ENCODE measurements at places on chromosomes 16 and 17. TPM values are rescaled to one million over a fixed set of nuclear protein-coding genes. Genes with fewer than 3 reads are reported as not detected.

NPIPB2 gene
- 4.1 TPM for total RNA-seq

TRIM65 gene
- total RNA-seq, result 29.0 TPM

UMOD gene
- total RNA-seq, result not detected

PROCA1 gene
- 1.0 TPM for total RNA-seq

DPEP3 gene
- 0.26 TPM for total RNA-seq

PKMYT1 gene
- 3.0 TPM for total RNA-seq

ENGASE gene
- total RNA-seq, result 16.6 TPM

PRR35 gene
- not detected for total RNA-seq

KLHL10 gene
- total RNA-seq, result not detected

LGALS3BP gene
- total RNA-seq, result 38.5 TPM

C1QL1 gene
- 0.21 TPM for total RNA-seq

BAIAP3 gene
- total RNA-seq, result 3.1 TPM

NACA2 gene
- total RNA-seq, result not detected

TBX2 gene
- total RNA-seq, result 9.1 TPM

ATMIN gene
- total RNA-seq, result 51.7 TPM

GRCh38 chr17:74749279-74750038 is 1.0 kb downstream of the NHERF1 start:
- DNase-seq, result no peak

- no peak for DNase-seq
These were observed 235.1 kb downstream of the ZNF423 start for GRCh38 chr16:49620869-49621240.

DNA sequence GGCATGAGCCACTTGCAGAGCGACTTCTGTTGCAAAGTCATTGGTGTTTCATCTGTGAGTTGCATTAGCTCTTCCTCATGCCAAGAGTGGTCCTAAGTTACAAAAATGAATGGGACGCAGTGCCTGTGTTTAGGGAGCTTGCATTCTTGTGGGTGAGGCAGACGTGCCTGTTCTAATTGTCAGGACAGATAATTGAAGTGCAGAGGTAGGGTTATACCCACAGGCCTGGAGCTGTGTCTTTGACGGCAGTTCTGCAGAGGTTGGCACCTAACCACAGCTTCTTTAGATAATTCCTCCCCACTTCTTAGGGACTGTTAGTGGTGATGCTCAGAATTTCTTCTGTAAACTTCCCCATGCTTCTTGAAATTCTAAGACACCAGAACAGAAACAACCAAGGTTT is 307.1 kb downstream of the SNX29 start:
- DNase-seq, result no peak

DNA sequence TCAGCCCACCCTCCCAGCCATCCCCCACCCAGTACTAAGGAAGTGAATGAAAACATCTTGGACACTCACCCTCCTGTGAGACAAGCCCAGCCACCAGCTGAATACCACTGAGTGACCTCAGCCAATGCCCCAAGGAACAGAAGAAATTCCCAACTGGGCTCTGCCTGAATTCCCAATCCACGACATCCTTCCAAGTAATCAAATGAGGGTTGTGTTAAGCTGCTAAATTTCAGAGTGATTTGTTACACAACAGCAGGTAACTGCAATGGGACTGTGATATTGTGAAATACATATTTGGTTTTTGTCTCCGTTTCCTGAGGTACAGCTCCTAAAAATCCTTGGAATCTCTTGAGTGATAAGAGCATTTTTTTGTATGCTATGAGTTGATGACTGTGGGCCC is 578.7 kb upstream of the CDH11 start:
- no peak for DNase-seq

GRCh38 chr16:57906382-57907316 is 64.3 kb downstream of the CNGB1 start:
- DNase-seq, result no peak

DNA sequence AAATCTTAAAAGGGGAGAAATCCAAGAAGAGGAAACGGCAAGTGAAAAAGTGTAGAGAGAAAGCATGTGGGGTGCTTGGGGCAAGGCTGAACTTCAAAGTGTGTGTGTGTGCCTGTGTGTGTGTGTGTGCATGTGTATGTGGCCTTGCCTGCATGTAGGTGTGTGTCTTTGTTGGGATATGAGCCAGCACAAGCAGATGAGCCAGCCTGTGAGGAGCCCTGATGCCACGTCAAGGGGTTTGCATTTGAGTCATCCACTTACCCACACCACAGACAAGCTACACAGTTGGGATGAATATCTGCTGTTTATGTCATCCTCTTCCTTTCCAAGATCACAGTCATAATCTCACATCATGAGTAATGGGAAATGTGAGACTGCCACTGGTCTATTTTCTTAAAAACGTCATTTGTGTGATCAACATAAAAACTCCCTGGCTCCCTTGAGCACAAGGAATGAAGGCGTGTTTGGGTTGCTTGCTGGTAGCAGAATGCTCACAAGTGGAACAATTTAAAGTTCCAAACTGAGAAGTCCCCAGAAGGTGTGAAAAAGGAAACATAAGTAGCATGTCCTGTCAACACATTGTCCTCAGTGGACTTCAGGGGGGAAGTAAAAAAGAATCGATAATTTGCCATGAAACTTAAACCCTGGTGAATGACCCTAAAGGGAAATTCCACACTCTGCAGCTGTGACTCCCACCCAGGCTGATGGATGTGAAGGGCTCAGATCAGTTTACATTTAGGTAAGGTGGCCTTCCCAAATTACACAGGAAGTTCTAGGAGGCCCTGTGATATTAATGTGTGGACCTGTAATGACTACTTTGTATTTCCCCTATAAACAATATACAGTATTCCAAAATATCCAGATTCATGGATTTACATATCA is 14.7 kb downstream of the KCTD19 start:
- DNase-seq, result no peak

GRCh38 chr16:57538235-57538721 is 1.9 kb upstream of the CCDC102A start:
- no peak for DNase-seq

GRCh38 chr17:17445925-17446665 is 30.7 kb upstream of the MED9 start:
- DNase-seq, result no peak

GRCh38 chr16:62738666-62739460 is 702.6 kb upstream of the CDH8 start:
- DNase-seq, result no peak

DNA sequence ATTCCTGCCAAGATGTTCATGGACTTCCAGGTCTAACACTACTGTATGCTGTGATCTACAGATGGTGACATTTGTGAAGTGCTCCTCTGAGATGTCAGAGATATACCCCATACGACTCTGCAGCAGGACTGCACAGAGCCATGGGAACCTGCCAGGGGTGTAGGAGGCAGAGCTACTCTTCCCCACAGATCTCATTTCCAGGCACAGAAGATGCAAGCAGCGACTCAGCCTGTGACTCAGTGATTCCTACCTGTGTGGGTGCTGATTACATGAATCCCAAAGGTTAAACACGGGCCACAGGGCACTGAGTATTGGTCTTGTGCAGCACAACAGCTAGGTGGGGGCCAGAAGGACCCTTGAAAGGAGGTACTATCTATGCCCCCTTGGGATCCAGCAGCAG is 137.0 kb upstream of the SOX9 start:
- no peak for DNase-seq

GRCh38 chr17:60330731-60331130 is 61.2 kb downstream of the USP32 start:
- DNase-seq, result no peak

DNA sequence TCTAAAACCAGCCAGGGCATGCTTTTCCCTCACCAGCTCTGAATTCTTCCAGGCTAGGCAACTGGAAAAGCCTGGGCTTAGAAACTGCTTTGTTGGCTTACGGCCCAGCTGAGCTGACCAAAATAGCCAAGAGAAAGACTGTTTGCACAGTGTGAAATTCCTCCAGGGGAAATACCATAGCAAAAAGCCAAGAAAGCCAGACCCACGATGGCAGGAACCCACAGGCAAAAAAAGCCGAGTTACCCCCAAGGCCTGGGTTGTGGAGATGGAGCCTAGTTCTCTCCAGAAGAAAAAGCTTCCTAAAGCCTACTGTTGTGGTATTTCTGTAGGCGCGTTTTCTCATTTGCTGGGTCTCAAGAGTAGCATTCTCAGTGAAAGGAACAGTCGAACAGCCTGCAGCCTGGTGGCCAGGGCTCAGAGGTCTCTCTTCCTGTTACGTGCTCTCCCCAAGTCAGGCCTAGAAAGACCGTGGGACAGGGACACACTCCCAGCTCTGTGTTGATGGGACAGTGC is 9.2 kb downstream of the SP2 start:
- peak; percentile 36 for DNase-seq

DNA sequence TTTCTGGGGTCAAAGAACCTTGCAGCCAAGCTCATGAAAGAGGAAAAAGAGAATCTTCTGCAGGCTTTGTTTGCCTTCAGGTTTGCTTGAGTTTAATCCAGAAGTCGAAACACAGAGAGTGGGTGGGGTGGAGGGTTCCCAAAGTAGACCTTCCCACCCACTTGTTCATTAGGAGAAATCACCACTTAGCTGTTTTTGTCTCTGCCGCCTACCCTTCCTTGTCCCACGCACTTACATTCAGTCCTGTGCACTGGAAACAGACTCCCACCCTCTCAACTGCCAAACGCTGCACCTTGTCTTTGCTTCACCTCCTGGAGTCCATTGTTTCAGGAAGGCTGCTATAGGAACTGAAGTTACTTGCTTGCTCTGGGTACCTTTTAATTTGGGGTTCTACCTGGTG is 38.6 kb upstream of the RBFOX1 start:
- no peak for DNase-seq

- no peak for DNase-seq
These were observed 21.6 kb upstream of the METRNL start for GRCh38 chr17:83057793-83058265.

- no peak for DNase-seq
These were observed 7.4 kb downstream of the TMC6 start for GRCh38 chr17:78120971-78121800.

DNA sequence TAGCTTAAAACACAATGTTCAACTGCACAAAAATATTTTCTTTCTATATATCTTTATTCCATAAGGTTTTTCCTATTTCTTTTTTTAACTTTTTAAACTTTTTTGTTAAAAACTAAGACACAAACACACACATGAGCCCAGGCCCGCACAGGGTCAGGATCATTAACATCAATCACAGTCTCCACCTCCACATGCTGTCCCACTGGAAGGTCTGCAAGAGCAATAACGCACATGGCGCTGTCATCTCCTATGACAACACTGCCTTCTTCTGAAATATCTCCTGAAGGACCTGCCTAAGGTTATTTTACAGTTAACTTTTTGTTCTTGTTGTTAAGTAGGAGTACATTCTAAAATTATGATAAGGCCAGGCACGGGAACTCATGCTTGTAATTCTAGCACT is 4.1 kb downstream of the CFAP20 start:
- DNase-seq, result no peak

GRCh38 chr16:57532266-57532625 is 4.1 kb downstream of the CCDC102A start:
- DNase-seq, result peak; percentile 81

DNA sequence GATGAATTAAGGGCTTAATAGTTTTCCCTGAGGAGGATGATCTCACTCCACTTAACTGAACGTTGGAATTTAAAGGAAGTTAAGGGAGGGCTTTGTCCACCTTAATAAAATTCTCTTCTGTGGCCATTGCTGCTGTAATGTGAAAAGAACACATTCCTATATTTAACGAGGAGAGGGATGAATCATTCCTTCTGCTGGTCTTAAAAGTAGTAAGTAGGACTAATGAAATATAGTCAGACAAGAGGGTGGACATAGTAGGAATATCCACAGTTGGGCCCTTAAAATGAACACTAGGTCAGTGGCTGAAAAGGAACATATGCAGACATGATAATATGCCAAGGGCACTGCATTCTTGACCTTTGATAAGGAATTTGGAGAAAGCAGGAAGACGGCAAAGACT is 405.6 kb downstream of the PMP22 start:
- no peak for DNase-seq

- peak; percentile 54 for DNase-seq
These were observed 45.4 kb downstream of the CLEC19A start for GRCh38 chr16:19330841-19331397.

GRCh38 chr17:28413804-28414203 is 7.8 kb upstream of the SLC46A1 start:
- peak; percentile 62 for DNase-seq

- DNase-seq, result no peak
These were observed 532.8 kb downstream of the XYLT1 start for GRCh38 chr16:16938009-16938408.

All from lower leg skin (tissue), 4 donors.